ENCODE measurements at places on chromosomes 7 and 10.

DNA sequence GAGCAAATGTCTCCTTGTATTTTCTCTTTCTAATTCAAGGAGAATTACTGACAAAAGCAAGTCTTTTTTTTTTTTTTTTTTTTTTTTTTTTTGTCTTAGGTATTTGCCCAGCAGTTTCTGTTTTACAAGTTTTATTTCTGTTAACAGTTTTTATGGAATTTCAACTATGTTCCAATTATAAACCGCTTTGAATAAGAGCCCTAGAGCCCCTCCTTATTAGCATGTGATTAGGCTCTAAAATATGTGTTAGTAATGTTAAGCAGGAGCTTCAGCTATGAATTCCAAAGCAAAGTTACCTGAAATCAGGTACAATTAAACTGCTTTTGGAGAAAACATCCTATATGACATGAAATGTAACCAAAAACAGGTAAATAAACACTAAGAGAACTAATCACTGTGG, 997.0 kb upstream of the POT1 start:
- DNase-seq = no peak

DNA sequence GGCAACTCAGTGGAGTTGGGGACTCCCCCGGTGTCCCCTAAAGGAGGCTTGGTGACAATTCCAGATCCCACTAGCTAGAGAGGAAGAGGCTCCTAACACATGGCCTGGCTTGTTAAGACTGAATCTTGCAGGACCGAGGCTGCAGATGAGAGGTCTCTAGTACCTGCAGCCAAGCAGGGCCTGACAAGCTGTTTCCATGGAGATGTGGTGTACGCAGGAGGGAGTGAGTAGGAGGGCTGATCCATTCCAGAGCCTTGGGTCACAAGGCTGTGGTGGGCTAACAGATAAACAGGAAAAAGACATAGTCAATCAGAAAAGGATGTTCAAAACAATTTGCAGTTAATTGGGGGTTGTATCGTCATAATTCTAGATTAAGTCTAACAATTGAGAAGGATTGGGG, 77.3 kb upstream of the MKLN1 start:
- no peak for DNase-seq

- DNase-seq = no peak
Measured at GRCh38 chr10:77626266-77626935, 11.2 kb downstream of the KCNMA1 start.

DNA sequence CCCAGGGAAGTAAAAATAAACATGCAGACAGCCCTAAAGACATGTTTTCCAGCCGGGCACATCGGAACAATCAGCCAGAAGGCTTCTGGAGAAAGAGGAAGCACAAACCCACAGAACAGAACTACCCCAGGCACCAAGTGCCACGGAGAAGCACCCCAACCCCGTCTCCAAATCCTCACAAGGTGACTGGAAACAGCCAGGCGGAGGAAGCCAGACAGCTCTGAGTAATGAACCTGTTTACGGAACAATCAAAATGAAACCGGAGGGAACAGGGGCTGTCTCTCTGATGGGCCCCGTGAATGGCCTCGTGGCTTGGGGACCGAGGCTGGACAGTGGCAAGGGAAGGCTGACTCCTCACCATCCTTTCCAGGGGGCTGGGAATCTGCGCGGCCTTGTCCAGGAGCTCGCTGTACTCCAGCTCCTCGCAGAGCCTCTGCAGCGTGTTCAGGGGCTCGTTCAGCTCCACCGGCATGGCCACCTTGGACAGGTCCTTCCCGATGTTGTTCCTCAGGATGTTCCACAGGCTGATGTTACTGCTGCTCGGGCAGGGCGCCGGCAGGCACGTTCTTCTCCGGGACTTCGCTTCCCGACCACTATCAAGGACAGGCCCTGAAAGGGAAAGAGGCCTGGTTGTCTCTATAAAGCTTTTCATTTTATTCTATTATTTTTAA, 77.0 kb upstream of the GSDME start:
- DNase-seq = no peak

DNA sequence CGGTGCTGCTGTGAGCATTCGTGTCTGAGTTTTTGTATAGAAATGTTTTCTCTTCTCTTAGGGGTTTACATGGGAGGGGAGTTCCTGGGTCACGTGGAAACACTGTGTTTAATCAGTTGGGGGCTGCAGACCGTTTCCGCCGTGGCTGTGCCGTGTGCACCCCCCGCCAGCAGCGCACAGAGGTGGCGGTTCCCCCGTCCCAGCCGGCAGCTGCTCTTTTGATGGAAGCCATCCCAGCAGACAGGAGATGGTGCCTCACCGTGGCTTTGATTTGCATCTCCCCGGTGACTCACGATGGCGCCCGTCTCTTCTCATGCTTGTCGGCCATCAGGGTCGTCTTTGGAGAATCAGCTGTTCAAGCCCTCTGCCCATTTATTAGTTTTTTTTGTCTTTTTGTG, 34.9 kb upstream of the FOXL3 start:
- DNase-seq = no peak

GRCh38 chr7:136016649-136017395, 39.7 kb upstream of the MTPN start:
- no peak for DNase-seq

GRCh38 chr10:34280599-34281374, 534.3 kb downstream of the PARD3 start:
- no peak for DNase-seq

DNA sequence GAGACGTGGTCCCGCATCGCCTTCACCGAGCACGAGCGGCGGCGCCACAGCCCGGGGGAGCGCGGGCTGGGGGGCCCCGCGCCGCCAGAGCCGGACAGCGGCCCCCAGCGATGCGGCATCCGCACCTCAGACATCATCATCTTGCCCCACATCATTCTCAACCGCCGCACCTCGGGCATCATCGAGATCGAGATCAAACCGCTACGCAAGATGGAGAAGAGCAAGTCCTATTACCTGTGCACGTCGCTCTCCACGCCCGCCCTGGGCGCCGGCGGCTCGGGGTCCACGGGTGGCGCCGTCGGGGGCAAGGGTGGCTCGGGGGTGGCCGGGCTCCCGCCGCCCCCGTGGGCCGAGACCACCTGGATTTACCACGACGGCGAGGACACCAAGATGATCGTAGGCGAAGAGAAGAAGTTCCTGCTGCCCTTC, 737 bp downstream of the CNNM2 start:
- DNase-seq = peak; percentile 24

DNA sequence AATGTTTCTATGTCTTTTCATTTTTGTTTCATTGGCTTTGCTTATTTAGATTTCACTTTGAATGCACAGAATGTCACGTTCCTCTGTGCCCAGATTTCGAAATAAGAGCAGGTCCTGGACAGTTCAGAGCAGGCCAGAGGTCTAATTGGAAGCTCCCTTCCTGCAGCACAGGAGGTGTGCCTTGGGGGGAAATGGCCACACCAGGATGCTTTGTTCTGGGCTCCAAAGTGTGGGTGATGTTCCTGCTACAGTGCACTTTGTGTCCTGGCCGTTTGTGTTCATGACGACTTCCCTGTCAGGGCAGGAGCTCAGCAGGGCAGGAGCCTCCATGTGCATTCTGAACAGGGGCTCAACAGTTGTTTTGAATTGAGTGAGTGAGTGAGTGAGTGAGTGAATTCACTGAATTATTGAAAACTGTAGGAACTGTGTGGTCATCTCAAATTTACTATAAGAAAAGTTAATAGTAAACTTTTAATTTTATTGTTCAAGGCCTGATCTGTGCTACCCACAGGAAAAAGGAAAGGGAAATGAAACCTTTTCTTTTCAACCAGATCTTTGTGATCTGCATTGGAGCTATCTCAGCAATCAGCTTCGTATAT, 109.5 kb upstream of the GJD4 start:
- no peak for DNase-seq

DNA sequence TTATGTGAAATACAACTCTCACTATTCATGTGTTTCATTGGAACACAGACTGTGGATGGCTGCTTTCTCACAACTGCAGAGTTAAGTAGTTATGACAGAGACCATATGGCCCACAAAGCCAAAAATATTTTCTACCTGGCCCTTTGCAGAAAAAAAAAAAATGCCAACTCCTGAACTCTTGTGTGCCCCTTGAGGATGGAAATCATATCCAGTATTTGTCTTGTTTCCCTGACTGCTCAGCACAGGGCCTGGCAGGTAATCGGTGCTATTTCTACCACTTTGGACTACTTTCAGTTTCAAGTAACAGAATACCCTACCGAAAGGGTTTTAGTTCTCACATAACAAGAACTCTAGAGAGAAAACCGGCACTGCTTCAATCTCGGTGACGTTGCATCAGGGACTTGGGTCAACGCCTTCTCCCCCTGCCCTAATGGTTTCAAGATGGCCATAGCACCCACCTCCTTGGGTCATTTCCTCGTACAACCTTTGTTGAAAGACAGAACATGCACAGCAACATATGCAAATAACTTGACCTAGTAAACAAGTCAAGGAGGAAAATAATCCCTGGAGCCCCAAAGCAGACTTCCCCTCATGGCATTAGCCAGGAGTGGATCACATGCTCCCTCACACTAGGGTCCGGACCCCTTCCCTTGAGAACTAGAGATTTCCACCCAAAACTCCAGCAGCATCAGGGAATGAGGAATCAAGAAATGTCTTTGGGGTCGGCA, 11.8 kb upstream of the GPNMB start:
- DNase-seq = no peak

DNA sequence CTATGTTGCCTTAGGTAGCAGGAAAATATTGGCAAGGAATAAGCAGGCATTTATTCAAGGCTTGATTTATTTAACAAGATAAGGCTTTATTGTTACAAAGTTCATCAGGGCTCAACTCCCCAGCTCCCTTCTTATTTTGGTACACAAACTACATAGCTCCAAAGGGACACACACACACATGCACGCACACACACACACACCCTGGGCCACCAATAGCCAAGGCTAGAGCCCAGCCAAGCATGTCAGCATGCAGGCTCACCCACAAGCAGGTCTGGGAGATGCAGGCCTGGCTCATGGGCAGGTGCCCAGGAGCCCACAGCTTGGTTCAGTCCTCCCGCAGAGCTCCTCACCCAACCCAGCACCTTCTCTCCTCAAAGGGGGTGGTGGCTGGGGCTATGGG, 23.4 kb downstream of the LEP start:
- DNase-seq = no peak

- no peak for DNase-seq
Measured at GRCh38 chr10:54470324-54470631, 330.8 kb downstream of the PCDH15 start.

- DNase-seq = no peak
Measured at GRCh38 chr10:34231441-34232180, 583.5 kb downstream of the PARD3 start.

DNA sequence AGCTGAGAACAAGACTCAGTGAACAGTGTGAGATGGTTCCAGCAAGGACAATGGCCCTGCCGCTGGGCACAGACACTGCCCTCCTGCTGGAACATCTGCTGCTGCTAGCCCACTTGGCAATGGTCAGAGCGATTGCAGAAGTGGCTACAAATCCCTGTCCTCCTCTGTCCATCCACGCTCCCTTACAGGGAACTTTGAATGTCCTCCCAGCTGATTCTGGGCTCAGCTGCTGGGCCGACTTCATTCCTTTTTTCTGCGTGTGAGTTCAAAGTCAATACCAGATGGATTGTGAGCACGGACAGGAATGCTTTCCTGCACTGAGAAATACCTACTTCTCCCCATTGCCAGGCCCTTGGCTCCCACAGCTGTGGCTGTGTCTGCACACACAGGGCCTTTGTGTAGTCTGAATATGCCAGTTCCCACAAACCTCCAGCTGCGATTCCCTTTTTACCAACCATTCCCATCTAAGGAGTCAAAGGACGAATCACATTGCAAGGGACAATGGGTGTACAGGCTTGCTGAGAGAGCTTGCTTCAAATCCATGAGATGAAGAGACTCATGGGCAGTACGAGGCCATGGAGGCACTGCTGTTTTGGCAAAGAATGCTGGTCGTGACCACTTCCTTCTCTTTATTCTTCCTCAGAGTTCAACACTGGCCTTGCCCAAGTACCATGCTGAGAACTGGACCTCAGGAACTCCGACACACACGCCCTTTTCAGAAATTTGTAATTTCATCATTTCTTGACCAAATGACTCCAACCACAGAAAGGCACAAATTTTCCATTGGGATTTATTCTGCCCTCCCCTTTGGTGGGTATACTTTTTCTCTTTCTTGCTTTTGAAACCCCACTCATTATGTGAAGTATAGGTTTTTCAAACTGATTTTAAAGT, 44.2 kb downstream of the BPGM start:
- no peak for DNase-seq

Measured in effector memory CD4-positive, alpha-beta T cell (primary cell).